ENCODE measurements at places on chromosomes 4 and X.

DNA sequence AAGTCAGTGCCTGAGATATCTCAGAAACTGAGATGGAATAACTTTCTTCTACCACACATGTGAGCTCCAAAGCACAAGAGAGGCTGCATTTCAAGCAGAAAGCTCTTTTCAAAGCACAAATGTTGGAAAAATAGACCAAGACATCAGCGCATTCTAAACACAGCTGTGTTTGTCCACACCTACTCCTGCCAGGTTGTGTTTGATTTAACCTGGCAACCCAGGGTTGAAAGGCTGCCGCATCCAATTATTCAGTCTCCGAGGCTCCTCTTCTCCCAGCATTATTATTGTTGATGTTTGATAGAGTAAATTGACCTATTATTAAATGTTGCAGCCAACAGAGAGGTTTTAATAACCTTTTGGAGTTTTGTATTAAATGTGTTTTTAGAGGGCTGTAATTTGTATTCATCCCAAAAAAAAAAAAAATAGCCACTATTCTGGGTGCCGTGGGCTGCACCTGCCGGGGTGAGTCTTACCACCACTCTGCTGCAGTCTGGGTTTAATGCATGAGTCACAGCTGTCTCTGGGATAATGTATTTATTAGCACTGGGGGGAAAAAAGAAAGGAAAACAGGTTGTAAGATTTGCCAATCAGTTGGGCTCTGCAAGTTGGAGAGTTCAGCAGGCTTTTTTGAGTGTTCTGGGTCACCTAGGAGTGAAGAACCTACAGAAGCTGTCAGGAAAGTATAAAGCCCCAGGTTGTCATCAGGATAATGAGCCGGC, 105.2 kb upstream of the NOCT start:
- DNase-seq: no peak

DNA sequence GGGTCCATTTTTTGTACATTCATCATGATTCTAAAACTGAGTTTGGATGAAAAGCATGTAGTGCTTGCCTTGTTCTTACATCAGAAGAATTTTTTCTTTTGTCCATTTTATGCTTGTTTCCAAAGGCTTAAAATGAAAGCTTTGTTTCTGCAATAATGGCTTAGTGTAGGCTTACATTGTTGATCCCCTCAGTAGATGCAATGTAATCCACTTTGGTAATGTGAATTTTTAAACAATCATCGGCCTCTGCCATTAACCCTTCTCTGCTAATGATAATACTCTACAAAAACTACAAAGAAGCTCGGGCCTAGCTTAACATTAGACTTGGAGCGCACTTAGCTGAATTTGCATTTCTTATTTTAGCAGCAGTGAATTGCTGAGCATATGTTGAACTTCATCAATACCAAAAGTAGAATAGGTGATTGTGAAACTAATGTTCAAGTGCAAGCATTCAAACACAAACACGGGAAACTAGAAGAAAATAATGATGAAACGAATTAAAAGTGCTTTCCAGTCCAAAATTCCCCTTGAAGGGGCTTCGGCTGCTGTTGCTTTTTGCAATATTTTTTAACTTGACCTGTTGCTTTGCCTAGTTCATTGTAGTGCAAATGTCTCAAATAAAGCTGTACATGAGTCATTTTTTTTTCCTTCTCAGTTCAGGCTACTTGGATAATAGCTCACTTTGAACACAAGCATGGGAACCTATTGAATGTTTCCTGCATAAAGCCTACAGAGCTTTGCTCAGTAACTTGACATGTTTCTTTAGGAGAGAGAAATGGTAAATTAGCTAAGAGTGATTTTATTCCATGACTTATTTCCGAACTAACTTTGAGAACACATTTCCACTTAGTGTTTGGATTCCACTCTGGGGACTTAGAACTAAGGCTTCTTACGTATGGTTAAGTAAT, 66.5 kb downstream of the SLIT2 start:
- no peak for DNase-seq

DNA sequence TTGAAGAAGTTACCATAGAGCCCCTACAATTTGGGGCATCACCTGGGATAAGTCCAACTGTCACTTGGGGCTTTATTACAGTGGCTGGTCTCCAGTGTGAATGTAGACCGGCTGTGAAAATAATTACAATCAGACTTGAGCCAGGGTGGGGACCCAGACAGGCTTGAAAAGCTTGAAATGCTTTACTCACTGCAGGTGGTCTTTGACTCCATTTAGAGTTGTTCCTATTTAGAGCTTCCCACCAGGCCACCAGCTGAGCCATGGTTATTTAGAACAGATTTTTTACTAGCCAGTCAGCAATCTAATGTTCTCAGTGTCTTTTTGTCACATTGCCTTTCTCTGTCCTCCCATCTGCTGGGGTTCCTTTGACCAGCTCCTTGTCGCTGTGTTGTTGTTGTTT, 5.7 kb downstream of the ARHGAP10 start:
- DNase-seq: no peak

- DNase-seq: no peak
Observed at GRCh38 chr4:166064721-166065120, 191.7 kb downstream of the TLL1 start.

DNA sequence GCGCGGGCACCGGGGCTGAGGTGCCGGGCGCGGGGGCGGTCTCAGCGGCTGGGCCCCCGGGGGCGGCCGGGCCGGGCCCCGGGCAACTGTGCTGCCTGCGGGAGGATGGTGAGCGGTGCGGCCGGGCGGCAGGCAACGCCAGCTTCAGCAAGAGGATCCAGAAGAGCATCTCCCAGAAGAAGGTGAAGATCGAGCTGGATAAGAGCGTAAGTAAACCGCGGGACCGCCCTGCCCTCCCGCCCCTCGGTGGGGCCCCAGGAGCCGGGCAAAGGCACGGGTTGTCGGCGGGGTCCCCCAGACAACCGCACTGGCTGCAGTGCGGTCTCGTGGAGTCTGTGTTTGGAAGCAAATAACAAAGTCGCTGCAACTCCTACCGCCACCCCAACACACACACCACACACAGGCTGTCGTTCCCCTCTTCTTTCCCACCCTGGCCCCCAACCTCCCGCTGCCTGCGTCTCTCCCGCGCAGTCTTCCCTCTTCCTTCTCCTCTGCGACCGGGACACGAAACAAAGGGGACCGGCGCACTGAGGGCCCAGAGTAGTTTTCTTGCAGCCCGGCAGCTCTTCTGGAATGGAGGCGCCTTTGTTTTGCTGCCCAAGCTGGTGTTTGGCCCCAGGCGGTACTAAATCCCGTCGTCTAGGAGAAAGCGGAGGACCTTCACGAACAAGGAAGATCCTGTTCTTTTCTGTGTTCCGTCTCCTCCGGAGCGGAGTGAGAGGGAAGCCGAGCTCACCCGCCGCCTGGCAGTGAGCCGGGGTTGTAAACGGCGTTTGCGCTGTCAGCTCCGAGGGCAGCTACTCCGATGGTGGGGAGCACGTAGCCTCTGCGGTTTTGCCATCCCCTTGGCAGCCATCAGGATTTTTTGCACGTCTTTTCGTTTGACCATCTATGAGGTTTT, 788 bp downstream of the SAP30 start:
- DNase-seq: peak; percentile 29

DNA sequence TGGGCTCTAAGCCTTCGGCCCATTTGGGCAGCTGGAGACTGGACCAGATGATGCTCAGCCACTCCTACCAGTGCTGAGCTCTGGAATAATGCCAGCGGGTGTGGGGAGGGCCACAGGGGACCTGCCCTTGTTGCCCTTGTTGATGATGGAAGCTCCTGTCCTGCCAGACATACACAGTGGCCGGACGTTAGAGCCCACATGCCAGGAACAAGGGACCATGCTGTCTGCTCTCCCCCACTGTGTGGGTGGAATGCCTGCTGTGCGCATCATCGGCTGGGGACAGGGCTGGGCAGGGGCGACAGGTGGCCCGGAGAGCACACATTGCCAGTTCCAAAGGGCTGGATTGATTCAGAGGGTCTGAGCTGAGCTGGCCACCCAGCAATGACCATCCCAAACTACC, 2.0 kb downstream of the ABLIM2 start:
- DNase-seq: no peak

DNA sequence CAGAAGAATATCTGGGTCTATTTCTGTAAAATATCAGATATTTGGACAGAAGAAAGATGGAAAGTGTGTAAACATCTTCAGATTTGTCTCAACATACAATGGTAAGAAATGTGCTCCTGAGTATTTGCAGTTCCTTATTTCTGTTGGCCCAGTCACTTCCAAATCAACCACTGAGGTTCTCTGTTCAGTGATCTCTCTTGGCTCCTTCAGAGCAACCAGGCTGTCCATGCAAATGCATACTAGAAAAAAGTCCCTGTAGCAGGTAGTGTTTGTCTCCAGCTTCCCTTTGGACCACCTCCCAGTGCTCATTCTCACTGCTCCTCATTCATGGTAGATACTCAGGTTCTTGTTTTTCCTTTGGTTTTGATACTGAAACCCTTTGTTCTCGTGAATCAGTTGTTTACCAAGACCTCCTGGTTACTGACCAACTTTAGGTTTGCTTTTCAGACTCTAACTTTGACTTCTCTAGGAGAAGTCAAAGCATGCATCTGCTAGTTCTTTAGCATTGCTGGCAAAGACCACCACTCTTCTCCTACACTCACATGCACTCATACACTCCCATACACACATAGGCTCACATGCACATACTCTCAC, 28.8 kb downstream of the ASIC5 start:
- no peak for DNase-seq

- DNase-seq: no peak
Observed at GRCh38 chr4:183987987-183988392, 82.9 kb downstream of the STOX2 start.

DNA sequence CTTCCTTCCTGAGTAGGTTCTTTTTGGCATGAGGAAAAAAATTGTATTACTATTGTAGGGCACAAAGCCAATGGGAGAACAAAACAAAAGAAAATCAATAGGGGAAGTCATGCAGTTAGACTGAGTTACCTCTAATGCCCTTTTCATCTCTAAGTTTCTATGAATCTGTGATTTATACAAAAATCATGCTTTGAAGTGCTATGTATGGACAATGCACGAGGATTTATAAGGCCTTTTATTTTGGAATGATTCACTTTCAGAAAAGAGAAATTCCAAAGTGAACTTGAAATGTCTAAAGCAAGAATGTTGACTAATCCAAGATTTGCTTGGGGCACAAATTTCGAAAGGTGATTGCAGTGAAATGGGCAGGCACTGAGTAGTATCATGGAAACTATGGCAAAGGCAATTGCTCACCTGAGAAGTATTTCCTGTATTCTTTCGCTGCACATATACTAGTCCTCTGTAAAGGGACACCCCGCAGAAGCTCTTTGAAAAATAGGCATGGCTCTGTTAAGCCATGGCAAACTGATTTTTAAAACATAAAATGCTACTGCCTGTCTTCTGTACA, 52.8 kb downstream of the ADGRG4 start:
- DNase-seq: no peak

- no peak for DNase-seq
Observed at GRCh38 chr4:108811486-108811885, 48.6 kb upstream of the ETNPPL start.

DNA sequence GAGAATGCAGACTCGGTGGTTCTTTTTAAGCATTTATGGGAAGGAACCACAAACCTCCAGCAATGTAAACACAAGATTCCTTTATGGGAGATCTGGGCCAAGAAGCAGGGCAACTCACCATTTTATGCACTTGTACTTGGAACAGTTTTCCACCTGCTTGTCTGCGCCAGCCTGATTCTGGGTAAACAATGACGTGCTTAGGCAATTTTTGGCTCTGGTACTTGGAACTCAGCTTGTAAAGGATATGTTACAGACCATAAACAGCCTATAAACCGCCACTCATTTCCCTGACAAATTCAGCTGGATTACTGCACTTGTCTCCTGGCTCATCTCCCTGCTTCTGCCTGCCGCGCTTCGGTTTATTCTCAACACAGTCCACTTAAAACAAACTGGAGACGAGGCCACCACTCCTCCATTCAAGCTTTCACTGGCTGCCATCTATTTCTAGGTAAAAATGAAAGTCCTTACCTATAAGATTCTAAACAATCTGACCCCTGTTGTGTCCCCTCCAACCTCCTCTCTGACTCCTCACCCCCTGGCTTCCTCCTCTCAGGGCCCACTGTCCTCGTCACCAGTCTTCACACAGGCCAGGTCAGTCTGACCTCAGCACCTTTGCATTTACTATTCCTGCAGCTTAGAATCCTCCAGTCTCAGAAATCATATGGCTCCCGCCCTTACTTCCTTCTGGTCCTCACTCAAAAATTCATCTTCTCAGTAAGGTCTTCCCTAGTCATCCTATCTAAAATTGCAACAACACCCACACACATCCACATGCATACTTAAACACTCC, 205.9 kb upstream of the GALNT7 start:
- DNase-seq: no peak

GRCh38 chr4:15992167-15992485, 29.2 kb upstream of the FGFBP2 start:
- DNase-seq: no peak

DNA sequence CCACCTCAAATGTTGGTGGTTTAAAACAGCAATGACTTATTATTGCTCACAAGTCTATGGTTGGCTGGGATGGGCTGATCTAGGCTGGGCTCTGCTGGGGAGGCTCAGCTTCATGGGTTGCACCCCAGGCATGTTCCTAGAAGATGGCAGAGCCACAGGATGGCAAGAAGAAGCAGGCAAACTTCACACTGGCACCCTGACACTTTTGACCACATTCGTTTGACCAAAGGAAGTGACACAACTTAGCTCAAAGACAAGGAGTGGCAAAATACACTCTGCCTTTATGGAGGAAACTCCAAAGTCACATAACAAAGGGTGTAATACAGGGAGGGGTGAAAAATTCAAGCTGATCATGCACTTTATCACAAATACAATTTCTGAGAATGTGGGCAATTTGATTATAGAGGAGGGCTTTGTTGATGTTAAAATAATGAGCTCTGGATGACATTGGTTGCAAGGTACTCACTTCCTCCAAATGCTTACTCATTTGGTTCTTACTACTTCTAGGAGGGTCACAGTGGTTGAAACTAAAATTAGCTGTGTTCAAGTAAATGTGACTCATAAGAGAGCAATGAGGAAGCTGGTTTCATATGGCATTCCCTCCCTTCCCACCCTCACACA, 249.2 kb upstream of the RPS6KA3 start:
- DNase-seq: no peak
